ENCODE measurements at places on chromosomes 12 and 14. TPM values are rescaled to one million over a fixed set of nuclear protein-coding genes. Genes with fewer than 3 reads are reported as not detected.

The GLIPR1L1 gene
- total RNA-seq, result not detected

The C12orf76 gene
- total RNA-seq, result 30.5 TPM

The RD3L gene
- total RNA-seq, result not detected

The SLC7A7 gene
- 55.0 TPM for total RNA-seq

The FAM90A1 gene
- total RNA-seq, result not detected

The B3GNT4 gene
- 0.44 TPM for total RNA-seq

The JPH4 gene
- 1.0 TPM for total RNA-seq

The HOXC5 gene
- total RNA-seq, result not detected

The NGB gene
- 0.30 TPM for total RNA-seq

The STON2 gene
- 30.4 TPM for total RNA-seq

The NFE2 gene
- total RNA-seq, result 2.7 TPM

GRCh38 chr12:68479261-68479895 is 131.3 kb upstream of the RAP1B start:
- no peak for DNase-seq

GRCh38 chr12:1666685-1667162 is 24.1 kb upstream of the ADIPOR2 start:
- DNase-seq, result no peak

DNA sequence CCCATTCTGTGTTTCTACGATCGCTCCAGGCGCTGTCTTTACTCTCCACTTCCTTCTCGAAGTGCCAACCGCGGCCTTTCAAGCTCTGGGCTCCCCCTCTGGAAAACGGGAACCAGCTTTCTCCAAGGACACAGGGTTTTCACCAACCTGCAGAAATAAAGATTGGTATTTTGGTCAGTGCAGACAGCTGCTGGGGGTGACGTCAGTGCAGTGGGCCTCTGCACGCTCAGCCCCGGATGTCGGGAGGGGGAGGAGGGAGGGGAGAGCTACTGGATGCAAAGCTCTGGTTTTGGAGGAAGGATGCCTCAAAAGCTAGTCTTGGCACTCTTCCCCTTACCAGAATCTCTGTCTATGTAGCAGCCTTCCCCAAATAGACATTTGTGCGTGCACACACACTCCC is 19.9 kb downstream of the HRK start:
- DNase-seq, result no peak

DNA sequence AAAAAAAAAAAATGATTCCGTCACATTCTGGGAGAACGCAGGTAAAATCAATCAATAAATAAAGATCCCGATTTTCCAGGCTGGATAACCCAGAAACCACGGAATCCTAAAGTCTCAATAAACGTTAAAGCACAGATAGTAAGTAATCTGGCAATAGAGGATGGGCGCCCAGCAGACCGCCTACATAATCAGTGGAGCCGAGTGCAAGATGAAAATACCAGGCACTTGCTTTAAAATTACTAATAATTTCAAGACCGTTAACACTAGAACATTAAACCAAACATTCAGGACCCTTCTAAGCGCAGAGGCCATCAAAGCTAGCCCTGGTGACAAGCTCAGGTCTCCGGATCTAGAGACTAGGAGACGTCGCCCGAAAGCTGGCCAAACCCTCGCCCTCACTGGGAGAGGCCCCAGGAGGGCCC is 1.2 kb upstream of the DCAF11 start:
- no peak for DNase-seq

- no peak for DNase-seq
Measured at GRCh38 chr12:122610207-122610606, 83.2 kb downstream of the KNTC1 start.

- DNase-seq, result peak; percentile 90
Measured at GRCh38 chr12:122022393-122023338, 982 bp downstream of the BCL7A start.

DNA sequence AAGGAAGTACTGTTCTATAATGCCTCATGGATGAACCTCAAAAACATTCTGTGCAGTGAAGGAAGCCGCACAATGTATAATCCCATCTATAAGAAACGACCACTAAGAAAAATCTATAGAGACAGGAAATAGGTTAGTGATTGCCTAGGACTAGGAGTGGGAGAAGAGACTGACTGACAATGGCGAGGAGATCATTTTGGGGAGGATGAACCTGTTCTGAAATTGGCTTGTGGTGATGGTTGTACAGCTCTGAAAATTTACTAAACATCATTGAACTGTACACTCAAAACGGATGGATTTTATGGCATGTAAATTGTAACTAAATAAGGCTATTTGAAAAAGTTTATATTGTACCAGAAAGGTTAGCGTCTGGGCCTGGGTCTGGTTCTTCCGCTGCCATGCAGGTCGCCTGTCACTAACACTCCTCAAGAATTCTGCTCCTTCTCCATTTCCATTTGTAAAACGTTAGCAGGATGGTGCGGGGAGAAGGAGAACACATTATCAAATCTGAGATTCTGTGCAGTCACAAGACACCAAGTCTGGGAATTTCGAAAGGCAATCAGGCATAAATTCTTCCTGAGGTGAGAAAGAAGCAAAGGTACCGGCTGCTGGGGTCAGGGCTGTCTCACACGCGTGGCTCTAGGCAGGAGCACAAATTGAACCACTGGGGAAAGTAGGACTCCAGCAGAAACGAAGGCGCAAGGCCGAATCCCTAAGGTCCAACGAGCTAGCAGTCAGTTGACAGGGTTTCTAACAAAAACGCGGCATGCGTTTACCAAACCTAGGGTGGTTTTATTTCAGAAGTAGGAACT is 845 bp upstream of the COCH start:
- no peak for DNase-seq

DNA sequence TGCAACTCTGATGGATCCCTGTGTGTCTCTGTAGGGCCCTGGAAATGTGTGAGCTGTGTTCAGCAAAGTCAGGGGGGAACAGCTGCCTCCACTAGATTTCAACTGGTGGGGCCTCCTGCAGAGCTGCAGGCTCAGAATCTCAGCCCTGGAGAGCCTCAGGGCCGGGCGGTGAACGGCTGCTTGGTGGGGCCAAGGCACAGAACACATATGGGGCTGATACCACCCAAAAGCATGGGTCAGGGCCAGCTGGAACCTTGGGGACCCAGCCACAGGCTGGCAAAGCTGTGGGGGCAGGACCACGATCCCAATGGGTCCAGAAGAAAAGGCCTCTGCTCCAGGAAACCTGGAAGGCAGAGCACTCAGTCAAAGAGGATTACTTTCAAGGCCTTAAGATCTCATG is 878.5 kb downstream of the BCL11B start:
- DNase-seq, result peak; percentile 51

GRCh38 chr14:70359076-70359424 is 433 bp downstream of the COX16 start:
- DNase-seq, result no peak

- no peak for DNase-seq
Measured at GRCh38 chr12:76543813-76544347, 15.7 kb downstream of the OSBPL8 start.

DNA sequence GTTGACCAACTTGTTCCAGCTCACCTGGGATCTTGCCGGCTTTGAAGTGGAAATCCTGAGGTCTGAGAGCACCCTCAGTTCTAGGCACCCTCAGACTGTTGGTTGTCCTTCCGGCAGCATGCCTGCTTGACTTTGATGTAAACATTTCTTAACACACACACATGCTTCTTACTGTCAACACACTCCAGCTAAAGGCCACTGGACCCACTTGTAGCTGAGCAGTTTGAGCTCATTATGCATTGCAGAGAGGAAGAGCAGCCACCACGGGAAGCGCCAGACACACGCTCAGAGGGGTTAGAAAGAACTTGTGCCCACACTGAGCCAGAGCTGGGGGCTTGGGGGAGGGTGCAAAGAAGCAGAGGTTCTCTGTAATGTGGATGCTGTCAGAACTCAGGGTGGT is 55.8 kb downstream of the TNFAIP2 start:
- no peak for DNase-seq

DNA sequence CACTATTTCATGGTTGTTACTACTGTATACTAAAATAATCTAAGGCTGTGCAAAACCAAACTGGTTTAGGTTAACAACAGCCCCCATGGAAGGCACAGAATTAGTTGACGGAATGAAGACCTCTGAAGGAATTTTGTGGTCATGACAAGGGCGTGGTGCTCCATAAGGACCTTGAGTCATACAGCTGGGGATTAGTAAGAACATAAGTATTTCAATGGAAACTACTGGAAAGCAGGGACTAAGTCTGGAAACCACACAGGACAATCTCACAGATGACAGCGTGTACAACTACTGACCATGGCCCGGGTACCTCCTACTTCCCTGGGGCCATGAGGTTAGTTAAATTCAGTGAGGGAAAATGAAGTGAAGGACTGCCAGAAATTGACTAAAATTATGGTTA is 98.5 kb upstream of the PLEKHA5 start:
- no peak for DNase-seq

DNA sequence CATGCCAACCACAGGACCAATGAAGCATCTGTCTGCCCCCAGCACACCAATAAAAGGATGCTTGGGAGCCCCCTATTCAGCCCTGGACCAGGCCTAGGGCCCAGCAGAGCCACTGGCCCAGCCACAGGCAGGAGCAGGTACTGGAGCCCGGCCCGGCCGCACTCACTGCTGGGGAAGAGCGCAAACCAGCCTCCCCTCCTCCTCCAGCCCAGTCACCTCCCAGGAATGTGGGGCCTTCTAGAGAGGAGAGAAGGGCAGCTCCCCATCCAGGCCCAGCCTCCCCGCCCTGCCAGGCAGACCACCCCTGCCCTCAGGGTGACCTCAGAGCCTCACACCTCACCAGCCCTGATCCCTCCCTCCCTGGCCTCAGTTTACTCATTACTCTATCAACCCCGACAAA is 56.2 kb downstream of the CCNK start:
- DNase-seq, result no peak

GRCh38 chr12:52042706-52043385 is 8.4 kb upstream of the NR4A1 start:
- DNase-seq, result no peak

DNA sequence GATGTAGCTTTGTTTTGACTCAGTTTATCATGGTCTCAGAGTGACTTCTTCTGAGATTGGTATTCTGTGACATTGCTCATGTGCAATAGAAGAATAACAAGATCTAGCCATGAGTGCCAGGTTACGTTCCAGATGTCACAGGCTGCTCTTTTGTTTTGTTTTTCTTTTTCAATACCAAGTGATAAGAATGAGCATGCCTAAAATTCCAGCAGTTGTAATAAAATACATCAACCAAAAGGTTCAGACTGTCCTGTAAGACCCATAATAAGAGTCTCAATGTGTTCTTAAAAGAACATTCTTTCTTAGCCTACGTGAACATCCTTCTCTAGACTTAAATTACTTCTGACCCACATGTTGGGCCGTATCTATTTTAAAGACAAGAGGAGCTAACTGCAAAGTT is 669.2 kb downstream of the DIO2 start:
- DNase-seq, result no peak

GRCh38 chr12:93524386-93525133 is 47.9 kb upstream of the SOCS2 start:
- no peak for DNase-seq

- peak; percentile 87 for DNase-seq
Measured at GRCh38 chr12:57844709-57845477, 1.6 kb downstream of the CTDSP2 start.

DNA sequence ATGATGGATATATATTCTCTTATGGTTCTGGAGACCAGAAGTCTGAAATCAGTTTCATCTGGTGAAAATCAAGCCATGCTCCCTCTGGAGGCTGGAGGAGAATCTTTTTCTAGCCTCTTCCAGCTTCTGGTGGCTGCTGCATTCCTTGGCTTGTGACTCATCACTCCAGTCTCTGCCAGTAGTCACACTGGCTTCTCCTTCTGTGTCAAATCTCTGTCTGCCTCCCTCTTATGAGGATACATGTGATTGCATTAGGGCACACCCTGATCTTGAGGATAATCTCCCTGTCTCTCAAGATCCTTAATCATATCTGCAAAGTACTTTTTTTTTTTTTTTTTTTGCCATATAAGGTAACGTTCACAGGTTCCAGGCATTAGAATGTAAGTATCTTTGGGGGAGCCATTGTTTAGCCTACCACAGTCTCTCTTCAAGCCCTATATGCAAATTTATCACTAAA is 17.7 kb downstream of the DNAL1 start:
- no peak for DNase-seq

GRCh38 chr14:51609251-51609954 is 42.3 kb upstream of the FRMD6 start:
- DNase-seq, result no peak

DNA sequence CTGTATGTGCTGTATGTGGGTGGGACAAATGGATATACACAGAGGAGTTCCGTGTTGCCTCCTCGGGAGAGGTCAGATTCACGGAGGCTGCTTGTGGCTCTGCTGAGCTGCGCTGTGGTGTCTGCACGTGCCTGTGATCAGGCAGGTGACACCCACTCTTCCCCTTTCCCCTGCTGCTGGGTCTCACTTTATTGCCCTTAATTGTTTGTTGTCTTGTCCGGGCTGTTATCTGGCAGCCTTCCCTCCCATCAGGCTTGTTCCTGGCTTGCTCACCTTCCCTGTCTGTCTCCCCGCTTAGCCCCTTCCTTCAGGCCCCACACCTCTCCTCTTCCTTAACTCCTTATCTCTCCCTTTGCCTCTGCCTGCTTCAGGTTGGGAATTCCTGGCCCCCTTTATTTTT is 13.5 kb downstream of the WNT5B start:
- DNase-seq, result no peak

- no peak for DNase-seq
Measured at GRCh38 chr12:98162906-98163678, 352.3 kb upstream of the TMPO start.

DNA sequence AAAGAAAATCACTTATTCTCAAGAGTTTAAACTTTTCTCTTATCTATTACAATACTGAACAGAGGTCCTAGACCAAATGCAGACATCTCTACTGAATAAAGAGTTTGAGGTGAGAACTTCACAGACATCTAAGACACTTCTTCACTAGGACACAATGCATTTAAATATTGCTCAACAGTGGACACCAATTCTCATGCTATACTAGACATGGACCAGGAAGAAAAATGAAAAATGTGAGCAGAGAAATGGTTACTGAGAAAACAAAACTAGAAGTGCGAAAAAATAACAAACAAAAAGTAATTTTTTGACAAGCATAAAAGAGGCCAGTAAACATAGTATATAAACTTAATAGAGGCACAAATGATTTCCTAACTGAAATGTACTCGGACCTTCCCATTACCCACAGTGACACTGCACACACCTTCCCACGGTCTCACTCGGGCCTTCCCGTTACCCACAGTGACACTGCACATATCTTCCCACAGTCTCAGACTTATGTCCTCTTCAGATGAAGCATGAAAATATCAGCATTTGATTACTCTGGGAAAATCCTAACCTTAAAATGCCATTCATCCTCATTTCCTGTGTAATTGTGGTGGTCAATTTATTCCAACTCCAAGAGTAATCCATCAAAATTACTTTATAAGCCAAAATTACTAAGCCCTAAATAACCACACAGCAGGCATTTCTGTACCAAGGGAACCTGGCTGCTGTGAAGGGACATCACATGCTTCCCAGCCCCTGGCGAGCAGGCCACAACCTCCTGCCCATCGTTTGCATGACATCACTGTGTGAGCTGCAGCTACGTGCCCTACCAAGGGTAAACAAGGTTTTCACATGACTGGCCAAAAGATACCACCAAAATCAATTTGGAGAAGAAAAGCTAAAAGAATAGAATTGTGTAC is 6.4 kb downstream of the SLC15A4 start:
- DNase-seq, result no peak
